ENCODE measurements at places on chromosomes 7 and 10. TPM values are rescaled to one million over a fixed set of nuclear protein-coding genes. Genes with fewer than 3 reads are reported as not detected.

The LRIT1 gene
- total RNA-seq, result not detected

The TET1 gene
- total RNA-seq, result 2.6 TPM

The IGFBP1 gene
- 5.8 TPM for total RNA-seq

The CYP2C19 gene
- not detected for total RNA-seq

The GSAP gene
- total RNA-seq, result 0.18 TPM

Measured in cardiac atrium fibroblast (primary cell).